Right atrium auricular region (tissue), 2 donors: ENCODE measurements at places on chromosomes 2 and 18.

- no peak overlapping the region for H3K4me3 ChIP-seq
- H3K27ac ChIP-seq: no peak overlapping the region
- peaks cover 10% of the 10 kb centered on the region for H3K4me1 ChIP-seq
- no peaks in the 10 kb centered on the region for H3K36me3 ChIP-seq
- no peak for DNase-seq
- H3K27me3 ChIP-seq: no peaks in the 10 kb centered on the region
These were observed 83.1 kb downstream of the EFEMP1 start for GRCh38 chr2:55840460-55840859.

- H3K36me3 ChIP-seq: no peaks in the 10 kb centered on the region
- no peaks in the 10 kb centered on the region for H3K4me1 ChIP-seq
- DNase-seq: no peak
- H3K27me3 ChIP-seq: no peaks in the 10 kb centered on the region
These were observed 73.5 kb upstream of the HS6ST1 start for GRCh38 chr2:128392207-128392606.

DNA sequence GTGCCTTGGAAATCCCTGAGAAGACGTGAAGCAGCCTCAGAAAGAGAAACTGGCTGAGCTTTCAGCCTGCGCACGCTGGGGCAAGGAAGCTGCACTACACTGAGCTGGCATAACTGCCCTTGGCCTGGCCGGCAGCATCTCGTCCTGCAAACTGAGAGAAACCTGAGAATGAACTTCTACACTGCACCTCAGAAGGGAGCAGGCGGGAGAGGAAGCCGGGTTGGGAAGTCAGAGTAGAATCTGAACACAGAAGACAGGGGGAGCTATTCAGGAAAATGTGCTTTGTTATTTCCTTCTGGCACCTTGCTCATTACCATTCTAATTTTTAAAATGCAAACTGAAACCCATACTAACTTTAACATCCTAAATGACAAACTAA is 70.9 kb downstream of the ZEB2 start:
- H3K36me3 ChIP-seq: no peaks in the 10 kb centered on the region
- H3K4me3 ChIP-seq: peak overlapping the region; percentile 27
- peak overlapping the region; percentile 63 for H3K27ac ChIP-seq

GRCh38 chr2:186540941-186541340 is 48.9 kb upstream of the ITGAV start:
- no peaks in the 10 kb centered on the region for H3K27me3 ChIP-seq
- no peak overlapping the region for H3K27ac ChIP-seq
- no peak overlapping the region for H3K4me3 ChIP-seq
- no peaks in the 10 kb centered on the region for H3K36me3 ChIP-seq
- DNase-seq: no peak
